ENCODE measurements at places on chromosomes 11 and 22.

DNA sequence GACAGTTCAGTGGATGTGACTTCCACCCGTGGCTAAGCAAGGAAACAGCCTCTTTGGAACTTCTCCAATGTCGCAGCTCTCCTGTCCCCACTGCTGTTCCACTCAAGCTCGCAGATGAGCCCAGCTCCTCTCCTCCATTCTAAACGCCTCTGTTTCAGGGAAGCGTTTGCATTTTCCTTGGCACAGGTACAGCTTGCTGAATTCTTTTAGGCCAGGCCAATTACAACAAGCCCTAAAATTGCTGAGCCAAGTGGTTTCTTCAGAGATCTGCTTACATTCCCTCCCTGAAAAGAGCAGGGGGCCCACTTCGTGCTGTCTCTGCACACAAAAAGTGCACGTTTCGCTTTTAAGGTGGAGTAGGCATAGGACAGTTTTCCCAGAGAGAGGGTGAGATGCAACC lies 91.5 kb upstream of the BLID start:
- no peak for DNase-seq

GRCh38 chr11:16194566-16194965 lies 161.8 kb downstream of the SOX6 start:
- no peak for DNase-seq

DNA sequence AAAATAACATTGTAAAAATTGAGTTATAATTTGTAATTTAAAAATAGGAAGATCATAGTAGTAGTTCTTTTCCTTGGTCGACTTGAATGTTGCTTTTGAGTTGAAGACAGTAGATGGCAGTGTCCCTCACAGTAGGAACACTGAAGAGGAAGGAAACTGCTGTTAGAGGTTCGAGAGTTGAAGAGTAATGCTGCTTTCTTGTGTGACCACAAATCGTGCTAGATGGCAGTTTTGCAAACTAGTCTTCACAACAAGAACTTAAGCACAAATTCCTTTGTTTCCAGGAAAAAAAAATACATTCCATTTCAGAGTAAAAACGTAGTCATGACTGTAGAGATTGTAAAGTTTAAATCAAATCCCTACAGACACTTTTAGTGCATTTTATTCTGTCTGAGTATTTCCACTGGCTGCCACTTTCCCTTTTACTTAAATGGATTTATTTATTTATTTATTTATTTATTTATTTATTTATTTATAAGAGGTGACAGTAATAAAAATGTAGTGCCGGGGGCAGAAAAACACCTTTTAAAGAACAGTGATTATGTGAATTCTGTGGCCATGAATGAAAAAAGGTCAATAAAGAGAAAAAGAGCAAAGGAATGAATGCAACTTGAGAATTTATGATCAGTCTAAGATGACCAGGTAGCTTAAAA lies 54.6 kb downstream of the SPECC1L start:
- DNase-seq = no peak

GRCh38 chr11:27596388-27596787 lies 89.8 kb upstream of the LIN7C start:
- no peak for DNase-seq

DNA sequence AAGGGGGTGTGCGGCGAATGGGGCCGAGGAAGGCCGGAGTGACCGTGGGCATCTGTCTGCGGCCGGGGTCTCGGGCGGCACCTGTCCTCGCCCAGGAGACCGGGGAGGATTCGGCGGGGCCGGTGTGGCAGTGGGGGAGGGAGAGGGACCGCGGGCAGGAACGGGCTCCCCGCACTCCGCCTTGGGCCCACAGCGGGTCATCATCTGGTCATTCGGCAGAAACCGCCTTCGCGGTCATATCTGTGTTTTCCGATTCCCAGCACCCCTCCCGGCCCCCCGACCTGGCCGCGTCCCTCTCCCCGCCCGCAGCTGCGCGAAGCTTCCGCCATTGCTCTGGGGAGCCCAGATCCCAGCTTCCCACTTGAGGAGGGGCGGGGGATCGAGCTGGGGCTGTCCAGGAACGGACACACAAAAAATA lies 824 bp upstream of the CBX6 start:
- DNase-seq = no peak

DNA sequence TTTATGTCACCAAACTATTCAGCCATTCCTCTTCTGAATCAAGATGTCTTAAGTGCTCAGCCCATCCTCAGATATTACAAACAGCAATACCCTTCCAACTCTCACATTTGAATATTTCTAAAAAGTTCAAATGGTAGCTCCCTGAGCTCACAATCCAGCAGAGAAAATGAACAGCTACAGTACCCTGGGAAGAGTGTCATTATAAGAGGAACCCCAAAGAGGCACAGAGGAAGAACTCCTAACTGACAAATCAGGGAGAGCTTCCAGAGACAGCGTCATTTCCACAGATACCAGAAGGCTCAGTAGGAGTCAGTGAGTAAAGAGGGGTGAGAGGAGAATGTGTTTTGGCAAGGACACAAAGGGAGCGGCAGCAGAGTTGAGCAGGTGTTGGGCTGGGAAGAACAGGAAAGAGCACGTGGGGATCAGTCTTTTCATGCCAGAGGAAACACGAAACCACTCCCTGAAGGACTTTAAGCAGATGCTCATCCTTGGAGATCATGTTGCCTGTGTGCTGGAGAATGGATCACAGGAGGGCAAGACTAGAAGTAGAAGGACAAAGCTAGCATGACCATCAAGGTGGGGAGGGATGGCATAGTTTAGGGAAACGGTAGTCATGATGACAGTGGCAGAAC lies 4.3 kb downstream of the CLTCL1 start:
- no peak for DNase-seq

- DNase-seq = no peak
Measured at GRCh38 chr11:28296426-28296825, 188.2 kb downstream of the METTL15 start.

DNA sequence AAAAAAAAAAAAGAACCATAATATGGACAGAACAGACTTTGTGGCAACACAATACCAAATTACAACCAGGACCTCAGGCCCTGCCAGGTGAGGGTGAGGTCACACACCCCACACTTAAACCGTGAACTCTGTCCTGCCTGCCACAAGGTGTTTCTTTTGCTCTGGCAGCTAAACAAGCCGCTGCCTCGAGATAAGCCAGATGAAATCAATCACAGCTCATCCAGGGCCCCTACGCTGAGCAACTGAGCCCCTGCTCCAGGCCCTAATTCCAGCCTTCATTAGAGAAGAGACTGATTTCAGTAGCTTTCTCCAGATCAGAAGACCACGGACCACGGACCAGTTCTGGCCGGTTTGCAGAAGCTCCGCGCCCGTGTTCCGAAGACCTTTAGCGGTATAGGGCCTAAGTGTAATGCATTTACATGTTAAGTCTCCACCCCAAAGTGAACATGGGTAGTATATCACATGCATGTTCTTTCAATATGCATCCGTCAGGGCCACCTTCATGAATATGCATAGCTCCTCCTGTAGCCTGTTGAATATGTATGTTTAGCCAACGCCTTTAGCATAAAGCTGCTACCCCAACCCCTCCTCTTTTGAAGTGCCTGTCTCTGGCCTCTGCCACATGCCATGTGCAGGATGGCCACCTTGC lies 14.8 kb upstream of the RAC2 start:
- no peak for DNase-seq

- DNase-seq = no peak
Measured at GRCh38 chr22:44586999-44587736, 89.1 kb upstream of the RTL6 start.

DNA sequence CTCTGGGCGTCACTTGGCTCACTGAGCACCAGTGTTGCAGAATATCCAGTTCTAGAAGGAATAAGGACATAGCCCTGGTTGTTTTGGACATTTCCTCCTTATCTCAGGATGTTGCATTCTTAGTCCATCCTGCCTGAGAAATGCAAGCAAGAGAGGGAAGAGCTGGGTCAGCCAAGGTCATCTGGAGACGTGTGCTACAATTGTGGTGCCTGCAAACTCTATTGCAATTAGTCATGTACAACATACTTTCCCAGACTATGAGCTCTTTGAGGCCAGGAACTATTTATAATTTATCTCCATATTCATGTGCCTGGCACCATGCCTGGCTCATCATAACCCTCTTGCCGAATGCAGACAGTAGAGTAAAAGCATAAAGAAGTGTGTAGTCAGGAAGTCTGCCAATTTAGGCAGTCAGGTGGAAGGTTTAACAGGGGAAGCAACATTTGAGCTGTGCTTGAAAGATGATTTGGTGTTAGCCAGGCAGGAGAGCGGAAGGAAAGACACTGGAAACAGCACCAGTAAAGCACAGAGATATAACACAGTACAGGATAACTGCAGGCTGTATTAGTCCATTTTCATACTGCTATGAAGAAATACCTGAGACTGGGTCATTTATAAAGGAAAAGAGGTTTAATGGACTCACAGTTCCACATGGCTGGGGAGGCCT lies 129.4 kb upstream of the PAX6 start:
- no peak for DNase-seq

DNA sequence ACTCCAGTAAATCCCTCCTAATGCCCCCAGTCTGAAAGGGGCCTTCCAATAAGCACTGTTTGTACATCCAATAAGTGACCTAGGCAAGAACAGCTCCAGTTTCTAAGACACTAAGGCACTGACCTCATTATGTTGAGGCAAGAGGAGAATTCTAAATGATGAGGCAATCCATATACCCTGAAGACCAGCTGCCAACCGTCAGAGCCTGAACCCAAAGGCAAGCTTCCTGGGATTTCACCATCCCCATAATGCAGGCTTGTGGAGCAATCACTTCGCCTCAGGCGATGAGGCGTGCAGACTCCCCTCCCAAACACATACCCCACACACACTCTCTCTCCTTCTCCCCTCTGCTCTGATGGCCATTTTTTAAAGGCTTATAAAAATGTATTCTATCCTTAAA lies 49.5 kb downstream of the LGR4 start:
- DNase-seq = no peak

GRCh38 chr11:10866893-10867331 lies 9.1 kb upstream of the ZBED5 start:
- no peak for DNase-seq

DNA sequence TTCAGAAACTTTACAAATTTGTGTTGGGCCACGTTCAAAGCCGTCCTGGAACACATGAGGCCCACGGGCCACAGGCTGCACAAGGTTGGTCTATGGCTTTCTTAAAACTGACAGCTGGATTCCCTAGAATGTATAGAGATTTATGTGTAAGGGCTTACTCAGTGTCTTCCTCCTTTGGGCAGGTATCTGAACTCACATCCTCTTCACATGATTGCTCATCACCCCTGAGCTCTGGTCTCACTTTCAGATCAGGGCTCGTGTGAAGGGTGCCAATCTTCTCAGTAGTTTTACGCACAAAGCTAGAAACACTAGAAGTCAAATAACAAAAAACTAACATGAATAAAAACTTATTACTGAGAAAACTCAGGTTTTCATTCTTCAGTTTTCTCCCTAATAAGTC lies 27.1 kb downstream of the HPS5 start:
- DNase-seq = no peak

GRCh38 chr11:125491146-125491545 lies 4.9 kb downstream of the FEZ1 start:
- no peak for DNase-seq

GRCh38 chr11:101618709-101619108 lies 34.9 kb upstream of the TRPC6 start:
- no peak for DNase-seq

DNA sequence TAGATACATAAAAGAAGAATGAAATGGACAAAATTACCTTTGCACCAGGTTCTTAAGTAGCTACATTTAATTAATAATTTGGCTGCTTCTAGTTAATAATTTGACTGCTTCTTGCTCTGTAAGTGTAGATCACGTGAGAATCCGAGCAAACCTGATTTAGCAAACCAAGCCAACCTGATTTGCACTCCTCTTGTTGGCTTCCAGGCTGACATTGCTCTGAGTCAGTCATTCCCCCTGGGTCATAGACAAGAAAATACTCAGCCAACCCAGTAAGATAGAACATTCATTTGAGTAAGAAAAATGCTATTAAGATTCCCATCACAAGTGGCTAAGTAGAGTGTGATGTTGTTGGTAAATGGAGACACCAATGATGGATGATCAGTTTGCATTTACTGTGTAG lies 304.1 kb downstream of the C11orf87 start:
- no peak for DNase-seq

GRCh38 chr22:37199760-37200108 lies 11.7 kb upstream of the C1QTNF6 start:
- no peak for DNase-seq

DNA sequence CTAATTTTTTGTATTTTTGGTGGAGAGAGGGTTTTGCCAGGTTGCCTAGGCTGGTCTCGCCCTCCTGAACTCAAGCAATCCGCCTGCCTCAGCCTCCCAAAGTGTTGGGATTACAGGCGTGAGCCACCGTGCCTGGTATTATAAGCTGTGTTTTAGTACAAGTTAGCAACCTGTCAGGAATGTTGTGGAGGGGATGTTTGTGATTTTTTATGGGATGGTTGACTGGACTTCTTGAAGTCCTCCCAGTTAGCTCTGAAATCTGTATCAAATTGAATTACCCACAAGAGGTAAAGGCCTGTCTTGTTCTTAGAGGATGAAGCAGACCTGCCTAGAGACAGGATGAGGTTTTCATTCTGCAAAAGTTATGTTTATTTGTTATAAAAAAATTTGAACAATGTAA lies 34.1 kb upstream of the IL18BP start:
- DNase-seq = no peak
